ENCODE measurements at places on chromosomes 3 and 15.

DNA sequence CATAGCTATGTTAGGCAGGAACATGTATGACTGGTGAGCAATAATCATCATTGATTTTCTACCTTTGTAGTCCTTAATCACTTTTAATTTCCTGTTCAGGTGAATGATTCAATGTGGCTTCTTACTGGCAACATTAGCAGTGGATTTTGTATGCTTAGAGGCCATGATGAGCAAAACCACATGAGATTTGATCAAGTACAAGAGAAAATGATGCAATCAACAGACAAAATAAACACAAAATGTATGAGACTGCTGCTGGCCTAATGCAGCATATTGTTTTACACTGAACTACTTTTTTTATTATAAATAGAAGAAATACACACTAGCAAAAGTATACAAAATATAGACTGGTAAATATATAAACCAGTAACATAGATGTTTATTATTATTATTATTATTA lies 47.5 kb upstream of the SI start:
- no peak overlapping the region for H3K27ac ChIP-seq
- H3K4me3 ChIP-seq: no peak overlapping the region
- no peak for DNase-seq
- H3K27me3 ChIP-seq: no peaks in the 10 kb centered on the region
- no peaks in the 10 kb centered on the region for H3K36me3 ChIP-seq

- H3K4me1 ChIP-seq: no peaks in the 10 kb centered on the region
- DNase-seq: no peak
- no peaks in the 10 kb centered on the region for H3K27me3 ChIP-seq
- H3K36me3 ChIP-seq: no peaks in the 10 kb centered on the region
These were observed 223.0 kb downstream of the EPHA6 start for GRCh38 chr3:97037294-97037943.

GRCh38 chr15:51375966-51376640 lies 34.6 kb downstream of the GLDN start:
- H3K27me3 ChIP-seq: no peaks in the 10 kb centered on the region
- H3K4me1 ChIP-seq: no peaks in the 10 kb centered on the region
- peak overlapping the region; percentile 53 for H3K27ac ChIP-seq
- peak; percentile 52 for DNase-seq
- no peak overlapping the region for H3K4me3 ChIP-seq
- H3K36me3 ChIP-seq: no peaks in the 10 kb centered on the region

DNA sequence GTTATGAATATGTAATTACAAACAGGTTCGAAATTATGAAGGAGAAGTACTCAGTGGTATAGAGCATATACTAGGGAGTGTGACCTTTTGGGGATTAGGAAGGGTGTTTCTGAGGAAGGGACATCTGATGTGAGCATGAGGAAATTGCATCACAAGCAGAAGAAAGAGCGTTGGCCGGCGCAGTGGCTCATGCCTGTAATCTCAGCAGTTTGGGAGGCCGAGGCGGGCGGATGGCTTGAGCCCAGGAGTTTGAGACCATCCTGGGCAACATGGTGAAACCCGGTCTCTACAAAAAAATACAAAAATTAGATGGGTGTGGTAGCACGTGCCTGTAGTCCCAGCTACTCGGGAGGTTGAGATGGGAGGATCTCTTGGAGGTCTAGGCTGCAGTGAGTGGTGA lies 6.9 kb downstream of the CMTM7 start:
- H3K27me3 ChIP-seq: no peaks in the 10 kb centered on the region
- no peaks in the 10 kb centered on the region for H3K36me3 ChIP-seq
- no peak overlapping the region for H3K27ac ChIP-seq
- H3K4me3 ChIP-seq: no peak overlapping the region

- peaks cover 1% of the 10 kb centered on the region for H3K4me1 ChIP-seq
- no peak overlapping the region for H3K27ac ChIP-seq
- no peak overlapping the region for H3K4me3 ChIP-seq
- no peaks in the 10 kb centered on the region for H3K27me3 ChIP-seq
These were observed 151.6 kb upstream of the MEF2A start for GRCh38 chr15:99413955-99414754.

- no peak overlapping the region for H3K27ac ChIP-seq
- DNase-seq: no peak
- no peaks in the 10 kb centered on the region for H3K4me1 ChIP-seq
- H3K27me3 ChIP-seq: no peaks in the 10 kb centered on the region
- no peak overlapping the region for H3K4me3 ChIP-seq
- H3K36me3 ChIP-seq: no peaks in the 10 kb centered on the region
These were observed 1.3 kb downstream of the PLA2G4B start for GRCh38 chr15:41839781-41840491.

DNA sequence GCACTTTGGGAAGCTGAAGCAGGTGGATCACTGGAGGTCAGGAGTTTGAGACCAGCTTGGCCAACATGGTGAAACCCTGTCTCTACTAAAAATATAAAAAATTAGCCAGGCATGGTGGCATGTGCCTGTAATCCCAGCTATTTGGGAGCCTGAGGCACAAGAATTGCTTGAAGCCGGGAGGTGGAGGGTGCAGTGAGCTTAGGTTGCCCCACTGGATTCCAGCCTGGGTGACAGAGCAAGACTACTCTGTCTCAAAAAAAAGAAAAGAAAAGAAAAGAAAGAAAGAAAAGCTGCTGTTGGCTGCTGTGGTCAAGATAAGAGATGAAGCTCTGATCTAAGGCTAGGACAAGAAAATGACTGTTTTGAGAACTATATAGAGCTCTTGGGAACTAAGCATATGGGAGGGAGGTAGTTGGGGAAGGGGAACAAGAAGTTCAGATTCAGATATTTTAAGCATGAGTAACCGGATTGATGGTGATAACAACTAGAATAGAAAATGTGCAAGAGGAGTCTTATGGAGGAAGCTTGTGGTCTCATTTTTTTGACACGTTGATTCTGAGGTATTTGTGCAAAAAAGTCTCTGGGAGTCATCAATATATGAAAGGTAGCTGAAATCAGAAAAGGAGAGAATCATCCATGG lies 25.7 kb downstream of the DNAH12 start:
- no peak overlapping the region for H3K27ac ChIP-seq
- no peaks in the 10 kb centered on the region for H3K27me3 ChIP-seq
- no peak overlapping the region for H3K4me3 ChIP-seq
- H3K36me3 ChIP-seq: no peaks in the 10 kb centered on the region
- DNase-seq: no peak
- H3K4me1 ChIP-seq: no peaks in the 10 kb centered on the region

DNA sequence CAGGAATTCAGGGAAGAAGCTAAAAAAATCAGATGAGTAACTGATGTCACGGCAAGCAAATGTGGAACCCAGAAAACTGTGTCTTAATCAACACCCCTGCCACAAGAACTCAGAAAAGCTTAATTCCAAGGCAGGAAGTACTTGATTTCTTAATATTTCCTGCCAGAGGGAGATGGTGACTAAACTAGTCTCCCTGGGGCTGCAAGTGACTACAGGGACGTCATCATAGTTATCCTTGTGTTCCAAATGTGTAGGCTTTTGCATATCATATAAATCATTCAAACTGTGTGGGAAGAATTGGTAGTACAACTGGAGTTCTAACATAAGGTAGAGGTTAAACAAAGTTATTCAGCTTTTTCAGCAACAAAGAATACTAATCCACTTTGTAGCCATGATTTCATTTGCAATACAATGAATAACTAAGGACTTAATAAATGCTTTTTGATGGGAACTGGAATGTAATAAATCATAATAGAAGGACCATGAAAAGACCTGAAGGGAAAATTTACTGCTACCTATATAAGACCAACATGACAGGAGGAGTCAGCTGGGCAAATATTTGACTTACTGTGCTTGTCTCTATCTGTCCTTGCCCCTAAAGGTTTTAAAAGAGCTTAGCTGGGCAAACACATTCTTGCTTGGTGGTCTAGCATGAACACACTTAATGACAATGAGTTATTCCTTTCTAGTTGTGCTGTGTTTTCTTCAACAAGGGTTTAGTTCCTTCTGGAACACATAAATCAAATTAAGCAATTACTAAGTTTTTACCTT lies 76.0 kb upstream of the NECTIN3 start:
- H3K4me3 ChIP-seq: no peak overlapping the region
- H3K27me3 ChIP-seq: no peaks in the 10 kb centered on the region
- no peaks in the 10 kb centered on the region for H3K36me3 ChIP-seq
- peak; percentile 61 for DNase-seq
- H3K27ac ChIP-seq: no peak overlapping the region

- H3K36me3 ChIP-seq: no peaks in the 10 kb centered on the region
- no peak overlapping the region for H3K4me3 ChIP-seq
- no peak for DNase-seq
- H3K4me1 ChIP-seq: no peaks in the 10 kb centered on the region
These were observed 52.8 kb downstream of the PPM1L start for GRCh38 chr3:160808838-160809237.

GRCh38 chr3:179528772-179529171 lies 34.0 kb upstream of the ACTL6A start:
- DNase-seq: peak; percentile 62
- H3K4me1 ChIP-seq: no peaks in the 10 kb centered on the region
- H3K36me3 ChIP-seq: no peaks in the 10 kb centered on the region
- no peak overlapping the region for H3K4me3 ChIP-seq

- H3K27me3 ChIP-seq: no peaks in the 10 kb centered on the region
- peak overlapping the region; percentile 2 for H3K4me3 ChIP-seq
- no peak overlapping the region for H3K27ac ChIP-seq
These were observed 31.5 kb upstream of the AP4E1 start for GRCh38 chr15:50876989-50877360.

GRCh38 chr3:139970526-139970925 lies 35.5 kb downstream of the CLSTN2 start:
- no peaks in the 10 kb centered on the region for H3K36me3 ChIP-seq
- H3K27me3 ChIP-seq: no peaks in the 10 kb centered on the region
- no peaks in the 10 kb centered on the region for H3K4me1 ChIP-seq
- no peak overlapping the region for H3K4me3 ChIP-seq
- H3K27ac ChIP-seq: no peak overlapping the region
